ENCODE measurements at places on chromosomes 3 and 15.

GRCh38 chr15:101773496-101774100, 29.7 kb upstream of the OR4F6 start:
- no peak for DNase-seq

DNA sequence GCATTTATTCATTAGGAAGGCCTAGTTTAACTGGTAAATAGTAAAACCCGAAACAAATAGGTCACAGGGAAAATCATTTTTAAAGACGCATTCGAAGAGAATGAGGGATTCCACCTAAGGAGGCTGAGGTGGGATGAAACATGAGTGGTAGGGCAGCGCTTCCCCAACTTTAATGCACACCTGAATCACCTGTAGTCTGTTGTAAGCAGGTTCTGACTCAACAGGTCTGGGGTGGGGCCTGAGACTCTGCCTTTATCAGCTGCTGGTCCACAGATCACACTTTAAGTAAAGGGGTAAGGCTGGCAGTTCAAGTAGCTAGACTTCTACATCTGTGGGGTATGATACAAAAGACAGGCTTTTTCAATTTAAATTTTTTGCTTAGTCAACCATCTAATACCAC, 223.5 kb upstream of the UBE2E2 start:
- no peak for DNase-seq

DNA sequence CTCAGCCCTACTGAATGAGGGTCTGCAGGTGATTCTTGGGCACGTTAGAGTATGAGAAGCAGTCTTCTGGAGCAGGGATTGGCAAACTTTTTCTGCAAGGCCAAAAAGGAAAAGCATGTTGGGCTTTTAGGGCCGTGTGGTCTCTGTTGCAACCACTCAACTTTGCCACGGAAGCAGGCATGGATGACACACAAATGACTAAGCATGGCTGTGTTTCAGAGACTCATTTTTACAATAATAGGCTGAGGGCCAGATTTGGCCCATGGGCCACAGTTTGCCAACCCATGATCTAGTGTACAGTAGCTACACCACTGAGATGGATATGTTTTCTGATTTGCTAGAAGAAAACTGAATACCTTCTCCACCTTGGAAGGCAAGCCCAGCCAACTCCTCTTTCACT, 66.1 kb upstream of the PRICKLE2 start:
- no peak for DNase-seq

GRCh38 chr3:157204431-157204830, 44.5 kb upstream of the CCNL1 start:
- DNase-seq, result no peak

DNA sequence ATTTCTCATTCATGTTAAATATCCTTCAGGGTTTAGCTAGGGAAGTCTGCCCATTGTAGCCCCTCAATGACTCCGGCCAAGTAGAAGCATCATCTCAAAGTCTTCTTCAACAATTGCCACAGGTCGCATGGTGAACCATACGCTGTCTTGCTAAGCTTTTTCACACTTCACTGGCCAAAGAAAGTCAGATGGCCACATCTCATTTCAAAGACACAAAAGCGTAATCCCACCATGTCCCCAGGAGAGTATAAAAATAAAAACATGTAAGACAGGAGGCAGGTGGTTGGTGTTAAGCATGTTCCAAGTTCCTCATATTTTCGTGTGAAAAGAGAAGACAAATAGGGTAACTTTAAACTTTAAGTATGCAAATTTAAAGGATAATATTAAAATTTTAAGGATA, 147.4 kb downstream of the ERC2 start:
- DNase-seq, result no peak

GRCh38 chr3:129777806-129778205, 115.7 kb downstream of the TMCC1 start:
- DNase-seq, result no peak

DNA sequence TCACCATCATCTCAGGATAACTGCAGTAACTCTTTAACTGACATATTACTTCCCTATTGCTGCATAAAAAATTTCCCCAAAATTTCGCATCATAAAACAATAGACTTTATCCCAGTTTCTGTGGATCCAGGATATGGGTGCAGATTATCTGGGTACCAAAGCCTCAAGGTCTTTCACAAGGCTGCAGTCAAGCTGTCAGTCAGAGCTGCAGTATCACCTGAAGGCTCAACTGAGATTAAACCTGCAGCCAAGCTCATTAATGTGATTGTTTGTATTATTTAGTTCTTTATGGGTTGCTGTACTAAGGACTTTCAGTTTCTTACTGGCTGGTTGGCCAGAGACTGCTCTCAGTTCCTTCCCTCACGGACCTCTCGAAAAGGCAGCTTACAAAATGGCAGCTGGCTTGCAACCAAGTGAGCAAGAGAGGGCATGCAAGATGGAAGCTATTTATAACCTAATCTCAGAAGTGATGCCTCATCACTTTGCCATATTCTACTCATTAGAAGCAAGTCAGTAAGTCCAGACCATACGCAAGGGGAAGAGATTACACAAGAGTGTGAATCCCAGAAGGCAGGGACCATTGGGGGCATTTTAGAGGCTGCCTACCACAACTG, 54.9 kb downstream of the DCUN1D1 start:
- no peak for DNase-seq

- DNase-seq, result peak; percentile 40
Observed at GRCh38 chr15:56491110-56491722, 26.3 kb upstream of the MNS1 start.

DNA sequence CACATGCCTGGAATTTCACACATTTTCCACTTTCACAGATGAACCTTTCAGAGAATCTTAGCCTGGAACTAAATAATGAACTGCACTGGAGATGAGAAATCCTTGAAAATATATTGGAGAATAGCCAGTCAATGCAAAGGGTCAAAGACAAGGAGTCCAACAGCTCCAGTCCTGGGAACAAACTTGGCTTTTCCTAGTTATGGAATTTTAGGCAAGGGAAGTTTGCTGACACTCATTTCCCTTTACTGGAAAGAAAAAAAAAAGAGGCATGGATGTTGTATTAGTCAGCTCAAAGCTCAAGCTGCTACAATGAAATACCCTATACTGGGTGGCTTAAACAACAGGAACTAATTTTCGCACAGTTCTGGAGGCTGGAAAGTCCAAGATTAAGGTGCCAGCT, 690.8 kb upstream of the ARPP21 start:
- DNase-seq, result no peak

- DNase-seq, result no peak
Observed at GRCh38 chr3:45939341-45939771, 3.9 kb upstream of the CXCR6 start.

- no peak for DNase-seq
Observed at GRCh38 chr3:99999536-99999935, 114.8 kb downstream of the FILIP1L start.

DNA sequence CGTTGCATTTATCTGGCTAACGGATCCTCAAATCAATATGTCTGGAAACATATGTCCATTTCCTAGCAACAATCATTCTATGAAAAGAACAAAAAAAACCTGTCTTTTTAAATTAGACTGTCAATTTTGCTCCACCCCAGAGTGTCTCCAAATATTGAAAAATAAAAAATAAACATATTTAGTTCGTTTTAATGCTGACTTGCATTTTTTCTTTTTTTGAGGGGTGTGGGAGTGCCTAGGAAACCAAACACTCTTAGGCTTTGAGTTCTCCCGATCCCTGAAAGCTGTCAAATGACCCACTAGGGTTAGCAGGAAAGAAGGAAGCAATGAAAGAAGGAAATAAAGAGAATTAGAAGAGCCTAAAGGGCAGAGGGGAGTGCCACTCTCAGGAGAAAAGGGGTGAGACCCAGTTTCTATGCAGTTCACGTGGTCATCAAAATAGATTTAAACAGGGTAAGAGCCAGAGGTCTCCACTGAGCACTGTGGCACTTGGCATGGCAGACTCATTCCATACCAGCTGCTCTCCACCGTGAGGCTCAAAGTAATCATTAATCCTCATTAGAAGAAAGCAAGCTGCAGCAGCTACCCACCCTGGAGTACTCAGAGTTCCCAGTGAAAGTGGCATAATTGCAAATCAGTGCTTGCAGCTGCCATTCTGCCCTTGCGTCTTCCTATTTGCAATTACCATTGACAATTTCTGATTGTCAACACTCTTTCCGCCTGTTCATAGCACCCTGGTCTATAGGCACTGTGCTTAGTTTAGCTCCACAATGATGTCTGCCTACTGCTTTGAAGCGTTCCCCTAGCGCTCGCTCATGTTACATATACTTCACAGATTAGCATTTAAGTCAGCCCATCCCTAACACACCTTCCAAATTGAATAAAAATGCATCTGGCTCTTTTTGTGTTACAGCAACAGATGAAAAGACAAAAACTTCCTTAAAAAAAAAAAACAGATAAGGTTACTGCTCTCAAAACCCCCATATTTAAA, 32.3 kb downstream of the PDZRN3 start:
- no peak for DNase-seq

Data from NCI-H1048 (cell line).